Suppressor macrophage treated with lipopolysaccharide for 1 hour (primary cell): ENCODE measurements at places on chromosomes 2 and 18.

DNA sequence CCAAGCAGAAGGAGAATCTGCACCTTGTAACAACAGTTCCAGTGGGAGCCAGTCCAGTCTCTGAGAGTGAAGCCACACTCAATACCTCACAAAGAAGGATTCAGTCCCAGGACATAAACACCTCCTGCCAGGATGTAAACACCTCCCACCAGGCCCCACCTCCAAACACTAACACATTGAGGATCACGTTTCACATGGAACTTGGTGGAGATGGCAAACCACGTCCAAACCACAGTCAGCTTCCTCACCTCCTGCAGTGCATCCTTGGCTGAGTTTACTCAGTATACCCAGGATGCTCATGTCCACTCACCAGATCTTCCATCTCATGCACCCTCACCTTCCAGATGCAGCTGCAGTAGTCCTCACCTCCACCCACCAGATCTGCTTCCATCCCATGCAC lies 37.8 kb upstream of the TMEM18 start:
- DNase-seq: peak; percentile 12

- DNase-seq: no peak
Measured at GRCh38 chr2:241372361-241372992, 16.4 kb downstream of the FARP2 start.

DNA sequence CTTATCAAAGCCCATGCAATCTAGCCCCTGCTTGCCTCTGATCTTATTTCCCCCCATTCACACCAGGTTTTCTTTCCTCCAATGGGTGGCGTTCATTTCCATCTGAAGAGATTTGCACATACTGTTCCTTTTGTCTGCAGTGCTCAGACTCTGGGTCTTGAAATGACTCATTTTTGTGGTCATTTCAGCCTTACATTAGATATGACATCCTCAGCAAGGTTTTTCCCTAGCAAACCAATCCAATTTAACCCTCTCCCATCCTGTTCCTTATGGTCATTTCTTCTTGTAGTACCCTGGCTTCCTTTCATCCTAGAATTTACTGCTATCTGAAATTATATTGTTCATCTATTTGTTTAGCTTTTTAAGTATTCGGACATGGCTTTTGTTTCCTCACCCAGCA lies 42.5 kb upstream of the SCN1A start:
- DNase-seq: no peak

- DNase-seq: no peak
Measured at GRCh38 chr2:140842110-140842509, 1288.7 kb downstream of the LRP1B start.

DNA sequence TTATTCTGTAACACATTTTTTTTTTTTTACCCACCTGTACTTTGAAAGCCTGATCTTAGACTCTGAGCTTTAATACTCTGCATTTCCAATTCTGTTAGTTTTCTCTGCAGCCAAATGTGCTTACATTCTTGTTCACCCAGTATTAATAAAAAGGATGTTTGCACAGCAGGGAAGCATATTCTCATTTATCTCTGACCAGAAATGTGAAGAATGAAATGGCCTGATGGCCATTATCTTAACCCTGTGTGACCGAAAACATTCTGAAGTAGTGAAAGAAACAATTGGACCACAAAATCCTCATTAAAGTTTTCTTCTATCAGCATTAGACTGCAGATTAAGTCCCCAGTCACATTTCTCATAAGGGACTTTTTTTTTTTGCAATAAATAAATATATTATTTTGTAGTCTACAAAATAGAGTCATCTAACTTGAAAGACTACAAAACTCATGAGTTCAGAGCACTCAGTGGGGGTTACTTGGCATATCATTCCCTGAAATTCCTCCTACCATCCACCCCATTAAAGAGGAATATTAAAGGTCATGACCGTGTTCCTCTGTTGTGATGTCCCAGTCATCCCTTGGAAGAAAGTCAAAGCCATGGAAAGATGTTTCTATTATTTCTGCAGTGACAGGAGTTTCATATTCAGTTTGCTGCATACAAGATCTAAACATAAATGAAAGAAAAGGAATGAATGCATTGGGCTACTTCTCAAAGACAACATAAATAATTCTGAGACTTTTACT lies 364.4 kb downstream of the RND3 start:
- DNase-seq: no peak

- DNase-seq: no peak
Measured at GRCh38 chr2:130813722-130814121, 23.0 kb upstream of the ARHGEF4 start.

DNA sequence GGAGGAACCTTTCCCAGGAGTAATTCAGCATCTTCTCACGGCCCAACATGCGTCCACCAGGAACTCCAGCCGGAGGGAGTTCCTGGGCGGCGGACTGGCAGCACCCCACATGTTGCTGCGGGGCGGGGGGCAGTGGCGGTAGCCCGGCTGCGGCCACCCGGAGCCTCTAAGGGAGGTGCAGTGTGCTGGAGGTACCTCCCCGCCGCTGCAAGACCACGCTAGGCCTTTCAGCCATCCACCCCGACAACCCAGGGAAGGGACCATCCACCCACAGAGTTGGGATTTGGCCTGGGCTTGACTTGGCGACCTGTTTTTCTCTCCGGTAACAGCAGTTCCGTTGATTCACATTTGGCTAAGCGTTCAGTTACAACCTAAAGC lies 625 bp downstream of the LYPD6 start:
- DNase-seq: no peak

GRCh38 chr2:240037358-240037757 lies 7.1 kb upstream of the OR6B2 start:
- no peak for DNase-seq

DNA sequence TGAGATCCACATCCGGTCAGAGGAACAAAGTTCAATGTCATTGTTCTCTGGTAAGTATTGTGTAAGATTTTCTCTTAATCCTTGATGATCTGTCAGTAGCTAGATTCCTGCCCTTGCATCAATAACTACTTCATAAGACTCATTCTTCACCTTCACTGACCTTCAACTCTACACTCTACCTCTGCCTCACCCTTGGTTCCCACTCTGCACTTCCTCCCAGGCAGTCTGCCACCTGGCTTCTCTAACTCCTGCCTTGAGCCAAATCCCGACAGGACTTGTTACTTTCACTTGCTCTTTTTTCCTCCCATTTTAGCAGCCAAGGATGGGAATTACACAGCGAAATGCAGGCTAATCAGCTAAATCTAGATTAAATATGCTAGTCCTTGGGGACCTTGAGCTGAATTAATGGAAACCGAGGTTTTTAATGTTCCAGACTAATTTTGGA lies 190.7 kb downstream of the DLGAP1 start:
- no peak for DNase-seq

DNA sequence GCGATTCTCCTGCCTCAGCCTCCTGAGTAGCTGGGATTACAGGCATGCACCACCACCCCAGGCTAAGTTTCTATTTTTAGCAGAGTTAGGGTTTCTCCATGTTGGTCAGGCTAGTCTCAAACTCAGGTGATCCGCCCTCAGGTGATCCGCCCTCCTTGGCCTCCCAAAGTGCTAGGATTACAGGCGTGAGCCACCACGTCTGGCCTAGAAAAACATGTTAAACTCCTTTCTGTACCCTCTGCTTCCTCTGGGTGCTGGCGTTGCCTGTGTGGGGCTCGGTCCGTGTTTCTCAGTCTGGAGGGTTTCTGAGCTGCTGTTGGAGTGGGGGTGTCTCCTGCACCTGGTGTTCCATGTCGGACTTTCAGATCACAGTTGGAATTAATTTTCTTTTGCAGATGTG lies 17.9 kb downstream of the LDLRAD4 start:
- DNase-seq: no peak

DNA sequence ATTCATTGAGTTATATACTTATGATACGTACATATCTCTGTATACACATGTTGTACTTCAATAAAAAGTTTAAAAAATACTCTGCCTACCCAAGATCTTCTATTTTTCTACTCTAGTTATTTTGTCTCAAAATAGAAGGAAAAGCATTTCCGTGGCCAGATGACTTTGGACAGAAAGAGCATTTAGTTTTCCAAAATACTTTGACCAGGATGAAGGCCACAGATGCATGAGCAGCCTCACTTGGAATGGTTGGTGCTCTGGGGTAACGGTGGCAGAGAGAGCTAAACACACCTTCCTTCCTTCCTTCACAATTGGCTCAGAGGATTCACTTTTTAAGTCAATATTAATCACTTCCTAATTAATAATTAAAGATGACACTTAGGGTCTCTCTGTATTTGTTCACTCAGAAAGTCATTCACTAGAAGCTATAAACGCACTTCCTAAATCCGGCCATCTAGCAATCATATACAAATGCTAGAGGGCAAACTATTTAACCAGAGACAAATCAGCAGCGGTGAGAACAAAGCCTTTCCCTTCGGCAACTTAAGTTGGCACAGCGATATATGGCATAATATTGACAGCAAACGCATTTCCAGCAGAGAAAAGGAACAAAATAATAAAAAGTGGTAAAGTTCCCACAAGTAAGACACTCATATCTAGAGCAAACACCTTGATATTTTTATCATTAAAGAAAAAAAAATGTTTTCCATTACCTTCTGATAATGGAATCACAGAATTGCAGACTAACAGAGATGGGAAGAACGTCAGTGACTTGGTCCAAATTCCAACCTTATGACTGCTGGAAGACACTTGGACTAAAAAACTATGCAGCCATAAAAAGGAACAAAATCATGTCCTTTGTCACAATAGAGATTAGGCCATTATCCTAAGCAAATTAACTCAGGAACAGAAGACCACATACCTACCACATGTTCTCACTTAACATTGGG lies 55.9 kb upstream of the NARS1 start:
- DNase-seq: no peak

- no peak for DNase-seq
Measured at GRCh38 chr18:45652303-45653080, 37.2 kb downstream of the SLC14A2 start.
